ENCODE measurements at places on chromosomes 1 and 21. TPM values are rescaled to one million over a fixed set of nuclear protein-coding genes. Genes with fewer than 3 reads are reported as not detected.

Gene FABP3
- total RNA-seq: not detected

Gene CDK18
- total RNA-seq: 35.3 TPM

Gene DENND2D
- total RNA-seq: 44.9 TPM

Gene ZFYVE9
- total RNA-seq: 20.0 TPM

Gene OR2L2
- total RNA-seq: 0.10 TPM

Gene MAP10
- total RNA-seq: not detected

Gene PADI6
- total RNA-seq: not detected

Gene RGSL1
- not detected for total RNA-seq

Gene PCP4L1
- total RNA-seq: not detected

Gene ADAMTS5
- not detected for total RNA-seq

Gene E2F2
- total RNA-seq: 9.0 TPM

Gene C1orf167
- not detected for total RNA-seq

Gene NPHS2
- total RNA-seq: not detected

Gene PCP4
- total RNA-seq: not detected

Gene LAMC1
- total RNA-seq: 121 TPM

Gene OVAAL
- total RNA-seq: not detected

Gene AMPD1
- not detected for total RNA-seq

Gene KIF17
- total RNA-seq: 1.2 TPM

Gene TDRD10
- total RNA-seq: not detected

Gene MIA3
- total RNA-seq: 61.3 TPM

Gene KIF2C
- total RNA-seq: 119 TPM

Gene DSCAM
- total RNA-seq: not detected

Gene SRGAP2B
- 69.1 TPM for total RNA-seq

Gene TBX15
- not detected for total RNA-seq

Gene IL10
- total RNA-seq: not detected

Gene LORICRIN
- not detected for total RNA-seq

Gene RGL1
- total RNA-seq: 2.1 TPM

Gene PCAT6
- 3.6 TPM for total RNA-seq

Gene TYW3
- total RNA-seq: 19.8 TPM

Gene HAPLN2
- 0.58 TPM for total RNA-seq

Gene SIK1
- 28.5 TPM for total RNA-seq

Gene LCE1E
- not detected for total RNA-seq
